ENCODE measurements at places on chromosomes 5 and 9. TPM values are rescaled to one million over a fixed set of nuclear protein-coding genes. Genes with fewer than 3 reads are reported as not detected.
A peak's percentile ranks its signal among the peaks of the same experiment; 100 is the strongest.

- DNase-seq, result peak; percentile 81
These were observed 75.1 kb downstream of the MRPS27 start for GRCh38 chr5:72244862-72245371.

- no peak for DNase-seq
These were observed at the start of gene SGCD for GRCh38 chr5:156326718-156327259. SGCD (plus strand) TSS chr5:156327164.

GRCh38 chr5:66704790-66705425 is 108.7 kb downstream of the MAST4 start:
- no peak for DNase-seq

Gene SCGB3A2
- total RNA-seq, result not detected

- DNase-seq, result peak; percentile 19
These were observed 295.6 kb downstream of the PDE4D start for GRCh38 chr5:59597690-59598546.

- no peak for DNase-seq
These were observed 72.0 kb upstream of the IQGAP2 start for GRCh38 chr5:76331126-76331525.

Gene PCDHB4
- 0.17 TPM for total RNA-seq

DNA sequence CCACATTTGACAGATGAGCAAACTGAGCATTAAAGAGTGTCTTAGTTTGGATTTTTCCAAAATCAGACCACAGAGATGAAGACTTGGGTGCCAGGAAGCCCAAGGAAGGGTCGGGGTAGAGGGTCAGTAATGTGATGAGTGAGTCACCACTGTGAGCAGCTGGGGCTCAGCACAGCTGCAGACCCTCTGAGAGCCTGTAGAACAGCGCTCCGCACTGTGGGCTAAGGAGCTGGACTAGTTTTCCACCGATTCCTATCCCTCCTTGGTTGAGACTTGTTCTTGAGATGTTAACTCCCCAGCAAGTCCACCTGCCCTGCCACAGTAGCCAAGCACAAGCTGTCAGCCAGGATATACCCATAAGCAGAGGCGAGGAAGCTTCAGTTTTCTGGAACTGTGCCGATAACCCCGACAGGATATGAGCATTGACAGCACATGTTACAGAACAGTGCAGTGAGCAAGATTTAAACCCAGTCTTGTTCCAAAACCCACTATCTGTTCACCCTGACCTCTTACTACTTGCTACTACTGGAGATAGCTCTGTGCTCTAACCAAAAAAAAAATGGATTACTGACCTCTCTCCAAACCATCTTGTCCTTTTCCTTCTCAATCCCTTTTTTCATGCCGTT is 31.8 kb downstream of the EGFLAM start:
- no peak for DNase-seq

Gene SIT1
- total RNA-seq, result not detected

DNA sequence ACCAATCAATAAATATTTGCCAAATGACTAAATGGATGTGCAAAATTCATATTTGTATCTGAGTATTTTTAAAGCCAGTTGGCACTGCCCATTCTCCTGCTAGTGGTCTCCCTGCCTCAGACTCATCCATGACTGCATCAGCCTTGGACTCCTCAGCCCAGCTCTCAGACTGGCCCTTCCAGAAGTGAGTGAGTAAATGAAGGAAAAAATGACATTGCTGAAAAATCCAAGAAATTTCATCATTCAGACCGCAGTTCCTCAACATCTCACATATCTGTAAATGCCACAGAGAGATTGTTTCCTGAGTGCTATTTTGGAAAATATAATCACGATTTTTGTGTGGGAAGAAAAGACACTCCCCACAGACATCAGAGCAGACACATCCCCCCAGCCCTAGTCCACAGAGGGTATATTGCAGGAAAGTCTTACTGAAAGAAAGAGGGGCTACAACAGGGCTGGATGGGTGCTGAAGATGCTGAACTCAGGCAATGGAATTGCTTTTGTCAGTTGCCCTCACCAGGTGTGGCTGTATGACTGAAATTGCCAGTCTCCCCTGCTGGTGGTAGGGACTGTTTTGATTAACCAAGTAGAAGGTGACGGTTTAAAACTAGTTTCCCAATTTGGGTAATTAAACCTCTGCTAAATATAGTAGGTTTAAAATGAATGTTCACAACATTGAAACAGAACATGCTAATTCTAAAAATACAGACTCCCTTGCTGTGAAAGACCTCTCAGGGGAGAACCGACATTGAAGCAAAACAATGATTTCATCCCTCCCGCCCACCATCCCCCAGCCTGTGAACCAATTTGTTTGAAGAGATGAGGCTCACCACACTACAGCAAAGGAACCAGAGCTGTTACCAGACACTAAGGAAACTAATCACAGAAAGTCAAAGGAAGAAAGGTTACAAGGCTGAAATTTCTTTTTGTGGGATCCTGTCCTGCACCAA is 158.8 kb downstream of the DEPDC1B start:
- no peak for DNase-seq

DNA sequence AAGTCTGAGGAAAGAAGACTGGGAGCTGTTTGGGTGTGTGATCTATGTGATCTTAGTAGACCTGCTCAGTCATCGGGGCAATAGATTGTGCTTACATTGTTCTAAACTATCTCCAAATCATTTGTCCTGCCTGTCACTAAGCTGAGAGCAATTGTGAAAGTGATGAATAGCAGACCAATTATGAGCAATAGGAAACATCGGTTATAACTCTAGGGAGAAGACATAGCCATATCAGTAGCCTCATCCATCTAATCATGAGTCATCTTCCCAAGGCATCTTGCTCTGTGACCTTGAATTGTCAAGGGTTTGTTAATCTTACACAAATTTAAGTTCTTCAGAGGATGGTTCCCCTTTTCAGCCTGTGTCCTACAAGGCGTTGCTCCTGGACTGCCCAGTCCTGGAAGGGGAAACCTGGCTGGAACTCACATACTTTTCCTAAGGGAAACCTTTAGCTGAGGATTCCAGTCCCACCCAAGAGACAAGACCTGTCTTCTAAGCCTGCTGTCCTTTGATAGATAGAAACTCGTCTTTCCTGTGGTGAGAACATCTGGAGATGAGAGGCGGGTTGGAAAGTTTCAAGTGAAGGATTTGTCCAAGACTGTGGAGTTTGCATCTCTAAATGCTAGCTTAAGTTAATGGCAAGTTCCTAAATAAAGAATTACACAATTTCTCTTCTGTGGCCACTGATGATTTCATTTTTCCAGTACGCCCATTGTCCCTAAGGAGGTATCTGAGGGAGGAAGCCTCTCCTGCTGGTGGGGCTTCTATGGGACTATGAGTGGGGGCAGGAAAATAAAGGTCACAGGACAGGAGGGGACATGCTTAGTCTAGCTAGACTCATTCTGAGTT is 53.9 kb upstream of the TRIM32 start:
- no peak for DNase-seq

Gene MARCHF3
- 84.4 TPM for total RNA-seq

Gene LHX2
- not detected for total RNA-seq

DNA sequence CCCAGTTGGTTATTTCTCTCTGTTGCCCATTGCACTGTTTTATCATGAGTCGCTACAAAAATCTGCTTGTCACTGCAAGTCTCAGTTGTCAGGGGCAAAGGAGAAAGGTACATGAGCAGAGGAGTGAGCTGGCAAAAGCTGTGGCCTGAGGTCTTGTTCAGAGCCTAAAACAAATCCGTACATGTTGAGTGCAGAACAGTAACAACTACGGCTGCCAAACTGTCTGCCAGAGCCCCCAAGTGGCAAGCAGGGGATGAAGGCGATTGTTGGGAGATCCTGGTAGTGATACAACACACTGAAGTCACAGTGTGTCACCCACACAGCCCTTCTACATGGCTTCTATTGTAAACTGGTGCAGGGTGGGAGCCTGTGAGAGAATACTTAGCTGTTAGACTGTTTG is 50.9 kb downstream of the BRINP1 start:
- DNase-seq, result no peak

DNA sequence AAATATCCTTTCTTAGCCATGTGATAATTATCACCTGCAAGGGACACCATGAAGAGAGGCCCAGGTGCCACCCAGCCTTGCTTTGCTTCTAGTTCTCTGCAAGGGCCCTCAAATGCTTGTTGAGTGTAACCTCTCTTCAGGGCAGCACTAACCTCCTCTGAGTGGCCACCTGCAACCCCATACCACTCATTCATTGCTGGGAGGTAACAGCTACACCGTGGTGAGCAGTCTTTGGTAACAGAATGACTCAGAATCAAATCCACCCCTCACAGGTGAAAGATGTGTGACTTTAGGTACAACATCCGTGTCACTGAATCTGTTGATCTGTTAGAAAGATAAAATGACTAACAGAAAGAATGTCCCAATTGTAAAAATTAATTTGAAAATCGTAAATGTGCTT is 365.1 kb upstream of the TRPC7 start:
- DNase-seq, result no peak

DNA sequence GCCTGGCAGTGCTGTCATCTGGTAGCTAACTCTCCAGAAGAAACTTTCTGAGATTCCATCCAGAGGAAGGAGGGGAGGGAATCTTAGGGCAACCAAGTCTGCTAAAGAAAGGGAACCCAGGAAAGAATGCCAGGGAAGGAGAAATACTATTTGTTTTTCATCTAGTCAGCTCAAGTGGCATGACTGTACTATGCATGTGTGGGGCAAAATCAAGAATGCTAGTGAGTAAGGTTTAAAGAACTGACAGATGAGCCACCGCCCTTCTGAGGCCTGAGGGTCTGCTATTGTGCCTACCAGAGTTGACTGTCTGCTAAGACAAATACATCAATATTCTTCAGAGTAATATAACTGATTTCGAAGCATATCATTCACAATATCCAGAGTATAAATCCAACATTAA is 204.2 kb downstream of the SLC12A2 start:
- no peak for DNase-seq

DNA sequence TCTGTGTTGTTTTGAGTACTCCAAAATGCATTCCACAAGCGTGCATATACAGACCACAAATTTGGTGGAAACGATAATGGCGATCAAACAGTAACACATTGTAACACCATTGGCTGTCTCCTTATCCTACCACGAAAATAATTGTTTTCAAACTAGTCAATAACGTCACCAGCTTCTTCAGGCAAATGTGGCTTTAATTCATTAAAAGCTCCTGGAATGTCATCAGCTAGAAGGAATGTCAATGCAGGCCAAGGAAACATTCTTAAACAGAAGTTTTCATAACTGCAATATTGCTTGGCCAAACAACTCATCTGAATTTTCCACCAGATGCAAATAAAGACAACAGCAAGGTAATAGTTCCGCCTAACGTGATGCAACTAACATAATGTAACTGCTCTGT is 71.6 kb upstream of the XPA start:
- DNase-seq, result no peak

DNA sequence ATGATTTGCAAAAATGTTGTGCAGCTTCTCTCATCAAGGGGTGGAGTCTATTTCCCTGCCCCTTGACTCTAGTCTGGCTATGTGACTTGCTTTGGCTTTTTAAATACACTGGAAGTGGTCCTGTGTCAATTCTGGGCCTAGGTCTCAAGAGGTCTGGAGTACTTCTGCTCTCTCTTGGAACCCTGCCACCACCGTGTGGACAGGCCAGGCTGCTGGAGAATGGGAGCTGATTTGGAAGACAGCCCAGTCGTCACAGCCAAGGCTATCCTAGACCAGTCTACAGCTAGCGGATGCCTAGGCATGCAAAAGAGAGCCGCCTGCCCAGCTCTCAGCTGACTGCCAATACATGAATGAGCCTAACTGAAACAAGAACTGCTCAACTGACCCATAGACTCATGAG is 56.7 kb upstream of the CLINT1 start:
- peak; percentile 66 for DNase-seq

- no peak for DNase-seq
These were observed 28.1 kb upstream of the SPATA31E1 start for GRCh38 chr9:87854580-87854955.

Gene TRIM7
- 5.2 TPM for total RNA-seq

DNA sequence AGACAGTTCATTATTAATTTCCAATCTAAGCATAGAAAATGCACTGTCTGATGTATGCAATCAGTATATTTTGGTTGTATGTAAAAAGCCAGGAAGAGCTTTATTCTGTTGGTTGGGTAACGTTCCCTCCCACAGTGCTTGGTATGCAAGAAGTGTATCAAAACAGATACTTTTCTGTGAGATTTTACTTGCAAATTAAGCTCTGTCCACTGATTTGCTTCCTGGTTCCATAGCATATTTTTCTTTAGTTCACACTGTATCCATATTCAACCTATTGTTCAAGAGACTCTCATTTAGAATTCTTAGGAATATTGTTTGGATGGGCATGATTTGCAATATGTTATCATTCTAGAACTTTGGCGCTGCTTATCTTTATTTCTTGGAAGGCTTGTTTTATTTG is 47.4 kb downstream of the RNF180 start:
- no peak for DNase-seq

GRCh38 chr5:122421374-122422079 is 109.5 kb downstream of the SNCAIP start:
- DNase-seq, result no peak

GRCh38 chr5:105952875-105953274 is 1717.9 kb downstream of the EFNA5 start:
- DNase-seq, result no peak

GRCh38 chr9:95084254-95084934 is 233.1 kb downstream of the FANCC start:
- no peak for DNase-seq

DNA sequence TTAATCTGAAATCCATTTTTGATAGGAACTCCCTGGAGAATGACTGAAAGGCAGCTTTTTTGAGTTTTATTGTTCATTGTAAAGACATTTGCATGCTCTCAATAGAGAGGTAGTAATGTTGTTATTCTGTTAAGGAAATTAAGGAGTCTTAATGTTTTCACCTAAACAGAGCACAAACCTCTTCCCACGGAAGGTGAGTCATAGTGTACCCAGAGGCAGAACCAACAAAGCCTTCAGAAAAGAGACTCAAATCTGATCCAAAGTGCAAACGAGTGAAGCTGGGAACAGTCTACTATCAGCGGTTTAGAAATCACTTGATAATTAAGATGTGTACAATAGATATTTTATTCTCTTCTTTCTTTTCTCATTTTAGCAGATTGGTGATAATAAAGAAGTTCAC is 470.5 kb downstream of the PLK2 start:
- DNase-seq, result peak; percentile 85

Gene PHF24
- not detected for total RNA-seq

Gene CDKN2B
- total RNA-seq, result 2.4 TPM

- DNase-seq, result peak; percentile 75
These were observed 950 bp downstream of the RGMB start for GRCh38 chr5:98774192-98775033.

DNA sequence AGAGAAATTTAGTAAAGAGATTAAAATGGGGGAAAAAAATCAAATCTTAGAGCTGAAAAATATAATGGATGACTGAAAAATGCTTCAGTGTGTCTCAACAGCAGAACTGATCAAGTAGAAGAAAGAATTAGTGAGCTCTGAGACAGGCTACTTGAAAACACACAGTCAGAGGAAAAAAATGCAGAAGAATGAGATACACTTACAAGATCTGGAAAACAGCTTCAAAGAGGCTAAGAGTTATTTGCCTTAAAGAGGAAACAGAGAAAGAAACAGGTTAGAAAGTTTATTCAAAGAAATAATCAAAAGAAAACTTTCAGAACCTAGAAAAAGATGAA is 70.5 kb upstream of the OR2K2 start:
- no peak for DNase-seq

GRCh38 chr9:134367791-134368490 is 41.7 kb downstream of the RXRA start:
- no peak for DNase-seq

GRCh38 chr5:124232515-124232914 is 513.9 kb downstream of the ZNF608 start:
- no peak for DNase-seq

Gene WDR38
- total RNA-seq, result not detected
